ENCODE measurements at places on chromosomes 6 and 20.

- no peak for DNase-seq
Measured at GRCh38 chr6:45163952-45164766, 164.0 kb upstream of the RUNX2 start.

- no peak for DNase-seq
Measured at GRCh38 chr6:20292905-20293304, 80.6 kb upstream of the MBOAT1 start.

DNA sequence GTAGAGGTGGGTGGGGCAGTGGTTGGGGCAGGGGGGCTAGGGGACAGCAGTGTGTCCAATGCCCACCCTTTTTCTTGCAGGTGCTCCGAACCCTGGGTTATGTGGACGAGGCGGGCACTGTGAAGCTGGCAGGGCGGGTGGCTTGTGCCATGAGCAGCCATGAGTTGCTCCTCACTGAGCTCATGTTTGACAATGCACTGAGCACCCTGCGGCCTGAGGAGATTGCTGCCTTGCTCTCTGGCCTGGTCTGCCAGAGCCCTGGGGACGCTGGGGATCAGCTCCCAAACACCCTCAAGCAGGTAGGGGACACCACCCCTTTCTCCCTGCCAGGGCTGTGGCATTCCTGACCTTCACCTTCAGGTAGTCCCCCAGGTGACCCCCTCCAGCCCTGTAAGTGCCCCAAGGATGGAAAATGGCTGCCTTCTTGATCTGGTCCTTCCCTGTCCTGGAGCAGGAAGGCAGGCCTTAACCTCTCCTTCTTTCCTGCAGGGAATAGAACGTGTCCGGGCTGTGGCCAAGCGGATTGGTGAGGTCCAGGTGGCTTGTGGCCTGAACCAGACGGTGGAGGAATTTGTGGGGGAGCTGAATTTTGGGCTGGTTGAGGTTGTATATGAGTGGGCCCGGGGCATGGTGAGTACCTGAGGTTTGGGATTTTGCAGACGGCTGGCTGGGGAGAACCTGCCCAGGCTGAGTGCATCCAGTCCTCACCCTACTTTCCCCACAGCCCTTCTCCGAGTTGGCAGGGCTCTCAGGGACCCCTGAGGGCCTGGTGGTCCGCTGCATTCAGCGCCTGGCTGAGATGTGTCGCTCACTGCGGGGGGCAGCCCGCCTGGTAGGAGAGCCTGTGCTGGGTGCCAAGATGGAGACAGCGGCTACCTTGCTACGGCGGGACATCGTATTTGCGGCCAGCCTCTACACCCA, 2.9 kb downstream of the DXO start:
- no peak for DNase-seq

- DNase-seq: no peak
Measured at GRCh38 chr6:43264599-43265145, 21.4 kb downstream of the TTBK1 start.

- DNase-seq: no peak
Measured at GRCh38 chr6:144662812-144663365, 377.8 kb downstream of the UTRN start.

DNA sequence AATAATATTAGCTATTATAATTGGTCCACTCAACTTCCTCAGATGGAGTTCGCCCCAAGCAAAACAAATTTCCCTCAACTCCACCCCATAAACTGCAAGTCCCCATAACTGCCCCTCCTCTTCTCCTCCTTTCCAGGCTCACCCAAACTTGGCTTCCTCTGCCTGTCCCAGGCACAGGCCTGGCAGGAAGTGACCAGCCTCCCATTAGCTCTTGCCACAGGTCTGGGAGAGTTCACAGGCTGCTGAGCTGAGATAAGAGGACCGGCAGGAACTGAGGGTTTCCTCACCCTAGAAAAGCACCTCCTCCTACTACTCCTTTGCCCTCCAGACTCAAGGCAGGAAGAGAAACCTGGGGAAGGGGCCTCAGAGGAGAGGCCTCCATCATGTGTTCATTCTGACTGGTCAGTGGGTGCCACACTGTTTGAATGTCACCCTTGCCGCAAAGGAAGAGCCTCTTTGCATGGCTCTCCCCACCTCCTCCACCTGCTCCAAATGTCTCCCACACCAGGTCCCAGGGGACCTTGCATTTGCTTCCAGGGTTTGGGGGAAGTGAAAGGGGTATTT, 24.5 kb upstream of the SMIM29 start:
- no peak for DNase-seq

DNA sequence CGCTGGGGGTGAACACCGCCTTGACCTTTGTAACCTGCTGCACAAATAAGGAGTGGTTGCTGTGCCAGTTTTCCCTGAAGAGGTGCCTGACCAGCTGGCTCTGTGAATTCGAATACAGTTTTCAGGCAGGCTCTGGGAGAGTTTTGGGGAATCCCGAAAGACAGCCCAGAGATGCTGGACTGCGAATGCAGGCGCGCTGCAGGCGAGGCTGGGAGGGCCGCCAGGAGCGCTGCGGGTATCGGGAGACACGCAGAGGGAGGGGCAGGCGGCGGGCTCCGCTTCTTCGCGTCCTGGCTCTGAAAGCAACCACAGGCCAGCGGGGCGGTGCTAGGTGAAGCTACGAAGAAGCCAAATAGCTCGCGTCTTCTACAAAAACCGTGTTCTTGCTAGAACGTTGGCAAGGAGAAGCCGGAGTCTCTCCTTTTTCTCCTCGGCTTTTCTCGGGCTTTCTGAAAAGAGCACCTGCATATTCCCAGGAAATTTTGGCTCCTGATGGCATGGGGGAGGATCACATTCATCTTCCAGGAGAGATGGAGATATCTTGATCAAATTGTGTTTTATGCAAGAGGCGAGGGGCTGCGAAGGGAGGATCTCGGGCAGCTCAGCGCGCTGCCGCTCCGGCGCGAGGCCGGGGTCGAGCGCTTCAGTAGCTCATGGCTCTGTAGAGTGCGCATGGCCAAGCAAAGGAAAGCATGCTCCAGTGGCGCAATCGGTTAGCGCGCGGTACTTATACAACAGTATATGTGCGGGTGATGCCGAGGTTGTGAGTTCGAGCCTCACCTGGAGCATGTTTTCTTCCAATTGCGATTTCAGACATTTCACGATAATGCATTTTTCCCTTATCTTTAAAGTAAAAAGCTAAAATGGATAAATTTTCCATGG, 158.1 kb upstream of the ZNF184 start:
- DNase-seq: peak; percentile 78

GRCh38 chr6:35178932-35179832, 34.6 kb upstream of the SCUBE3 start:
- peak; percentile 44 for DNase-seq

GRCh38 chr6:87070741-87071140, 24.2 kb downstream of the CGA start:
- DNase-seq: no peak

GRCh38 chr20:18698735-18699380, 111.0 kb downstream of the DTD1 start:
- no peak for DNase-seq
